ENCODE measurements at places on chromosomes 12 and 14.

DNA sequence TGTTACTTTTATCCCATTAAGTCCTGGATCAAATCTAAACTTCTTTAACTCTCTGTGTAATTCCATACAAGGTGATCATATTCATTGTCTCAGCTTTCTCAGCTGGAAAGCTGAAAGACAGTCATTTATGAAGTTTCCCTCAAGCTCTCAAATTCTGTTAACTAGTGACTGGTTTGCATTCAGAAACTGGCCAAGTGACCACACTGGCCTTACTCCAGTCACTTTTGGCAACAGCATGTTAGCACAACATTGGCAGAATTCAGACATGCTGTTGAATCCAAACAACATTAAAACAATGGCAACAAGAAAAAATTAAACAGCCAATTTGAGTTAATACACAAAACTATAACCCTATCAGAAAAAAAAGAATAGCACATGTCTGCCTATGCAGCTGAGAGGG lies 343.3 kb downstream of the MDGA2 start:
- DNase-seq, result no peak

DNA sequence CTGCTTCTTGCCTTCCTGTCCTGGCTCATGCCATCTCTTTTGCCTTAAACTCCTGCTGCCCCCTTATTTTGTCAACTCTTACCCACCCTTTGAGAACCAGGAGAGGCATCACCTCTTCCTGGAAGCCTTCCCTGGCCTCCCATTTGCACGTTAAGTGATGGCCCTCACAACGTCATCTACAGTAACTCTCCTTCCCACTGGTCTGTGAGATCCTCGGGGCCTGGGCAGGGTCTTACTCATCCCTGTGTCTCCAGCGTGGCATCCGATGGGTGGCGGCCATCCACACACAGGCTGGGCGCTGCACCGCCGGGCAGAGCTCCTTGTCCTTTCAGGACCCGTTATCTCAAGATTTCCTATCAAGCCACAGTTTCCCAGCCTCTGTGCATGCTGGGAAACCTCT lies 16.8 kb upstream of the CACNA2D4 start:
- no peak for DNase-seq

GRCh38 chr12:7695237-7695560 lies 376 bp downstream of the GDF3 start:
- no peak for DNase-seq

GRCh38 chr12:19909418-19909817 lies 458.9 kb upstream of the PDE3A start:
- no peak for DNase-seq

- DNase-seq, result no peak
These were observed 17.4 kb upstream of the PYGL start for GRCh38 chr14:50961605-50962221.

DNA sequence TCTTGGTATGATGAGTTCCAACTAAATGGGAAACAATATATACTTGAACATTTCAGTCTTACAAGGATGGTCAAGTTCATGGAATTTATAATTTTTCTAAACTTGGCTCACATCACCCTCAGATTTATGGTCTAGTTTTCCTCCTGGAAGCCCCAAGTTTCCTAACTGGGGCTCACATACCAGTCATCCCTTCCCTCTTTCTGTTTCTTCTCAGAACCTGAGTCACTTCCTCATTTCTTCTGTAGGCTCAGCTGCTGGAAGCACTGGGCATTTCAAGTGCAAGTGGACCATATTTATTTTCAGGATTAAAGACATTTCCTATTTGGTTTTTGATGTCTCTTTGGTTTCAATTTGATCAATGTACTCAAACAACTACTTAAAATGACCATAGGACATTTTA lies 55.4 kb downstream of the GRIP1 start:
- DNase-seq, result no peak

All from GM12892 (cell line).